Retinal pigment epithelial cell (primary cell): ENCODE measurements at places on chromosomes 4 and X.

DNA sequence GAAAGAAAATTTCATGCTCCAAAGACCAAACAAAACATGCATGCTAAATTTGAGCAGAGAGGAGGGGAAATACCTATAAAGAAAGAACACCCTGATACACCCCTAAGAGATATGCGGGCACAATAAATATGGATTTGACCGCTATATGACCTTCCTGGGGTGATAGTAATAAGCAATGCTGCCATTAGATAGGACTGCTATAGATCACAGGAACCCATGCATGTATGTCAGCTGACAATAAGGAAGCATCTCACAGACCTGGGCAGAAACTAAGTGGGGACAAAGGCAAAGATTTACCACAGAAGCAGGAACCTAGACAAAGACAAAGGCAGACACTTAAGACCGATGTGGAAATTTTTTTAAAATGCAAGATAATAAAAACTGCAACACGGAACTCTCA lies 21.3 kb downstream of the ZNF721 start:
- DNase-seq, result no peak

- DNase-seq, result no peak
Measured at GRCh38 chr4:8396762-8397406, 43.6 kb downstream of the ACOX3 start.

DNA sequence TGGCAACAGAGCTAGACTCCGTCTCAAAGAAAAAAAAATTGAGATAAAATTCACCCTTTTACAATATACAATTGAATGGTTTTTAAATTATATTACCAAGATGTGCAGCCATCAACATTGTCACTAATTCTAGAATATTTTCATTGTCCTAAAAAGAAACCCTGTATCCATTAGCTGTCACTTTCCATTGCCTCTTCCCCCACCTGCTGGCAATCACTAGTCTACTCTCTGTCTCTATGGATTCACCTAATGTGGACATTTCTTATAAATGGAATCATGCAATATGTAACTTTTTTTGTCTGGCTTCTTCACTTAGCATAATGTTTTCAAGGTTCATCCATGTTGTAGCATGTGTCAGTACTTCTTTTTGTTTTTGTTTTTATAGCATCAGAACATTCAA lies 20.8 kb downstream of the ABHD18 start:
- DNase-seq, result no peak

- DNase-seq, result no peak
Measured at GRCh38 chrX:475926-476723, 89.4 kb upstream of the PPP2R3B start.

DNA sequence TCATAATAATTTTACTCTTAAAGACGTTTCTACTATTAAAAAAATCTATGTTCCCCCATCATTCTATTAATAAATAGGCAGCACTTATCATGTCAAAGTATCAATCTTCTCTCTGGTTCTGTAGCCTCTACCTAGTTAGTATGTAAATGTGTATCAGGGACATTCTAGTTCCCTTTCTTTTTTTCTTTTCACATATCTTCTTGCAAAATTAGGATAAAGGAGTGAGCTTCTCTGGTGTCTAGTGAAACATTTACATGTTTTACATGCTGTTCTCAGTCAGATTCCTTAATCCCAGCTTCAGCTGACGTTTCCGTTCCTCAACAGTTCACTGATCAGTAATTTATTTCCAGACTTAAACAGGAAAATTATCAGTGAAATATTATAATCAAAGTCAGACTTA lies 11.8 kb downstream of the PCDH10 start:
- no peak for DNase-seq

DNA sequence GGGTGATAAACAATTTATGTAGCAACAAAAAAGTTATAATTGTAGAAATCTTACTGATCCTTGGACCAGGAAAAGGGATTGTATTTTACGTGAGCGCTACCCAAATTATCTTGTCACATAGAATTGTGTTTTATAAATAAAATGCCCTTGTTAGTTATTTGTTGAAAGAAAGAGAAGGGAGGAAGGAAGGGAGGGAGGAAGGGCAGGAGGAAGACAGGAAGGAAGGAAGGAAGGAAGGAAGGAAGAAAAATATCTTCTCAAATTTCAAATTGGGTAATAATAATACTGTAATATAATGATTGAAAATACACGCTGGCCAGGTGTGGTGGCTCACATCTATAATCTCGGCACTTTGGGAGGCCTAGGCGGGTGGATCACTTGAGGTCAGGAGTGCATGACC lies 206.2 kb upstream of the TLL1 start:
- DNase-seq, result no peak

- DNase-seq, result no peak
Measured at GRCh38 chr4:76943790-76944189, 5.8 kb upstream of the SEPTIN11 start.

GRCh38 chr4:7924163-7924562 lies 15.5 kb downstream of the AFAP1 start:
- DNase-seq, result no peak

DNA sequence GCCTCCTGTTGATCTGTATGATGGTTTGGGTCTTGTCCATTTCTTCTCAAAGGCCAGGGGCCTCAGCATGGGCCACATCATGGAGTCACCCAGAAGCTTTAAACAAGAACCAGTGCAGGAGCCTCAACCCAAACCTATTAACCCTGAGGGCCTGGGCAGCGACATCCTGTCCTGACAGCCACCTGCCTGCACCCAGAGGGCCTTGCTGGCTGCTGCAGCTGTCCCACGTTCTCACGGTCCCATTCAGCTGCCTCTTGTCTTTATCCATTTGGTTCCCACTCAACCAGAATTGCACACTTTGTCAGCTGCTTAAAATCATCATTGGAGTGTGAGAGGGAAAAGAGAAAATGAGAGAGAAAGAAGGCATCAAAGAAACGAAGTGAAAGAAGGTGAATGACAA lies 21.6 kb downstream of the C4orf50 start:
- DNase-seq, result no peak

- peak; percentile 21 for DNase-seq
Measured at GRCh38 chr4:56575820-56576429, 70.3 kb downstream of the ARL9 start.

- DNase-seq, result no peak
Measured at GRCh38 chrX:130378024-130378669, 7.3 kb downstream of the GPR119 start.

- no peak for DNase-seq
Measured at GRCh38 chr4:108060686-108061321, 71.1 kb downstream of the HADH start.

DNA sequence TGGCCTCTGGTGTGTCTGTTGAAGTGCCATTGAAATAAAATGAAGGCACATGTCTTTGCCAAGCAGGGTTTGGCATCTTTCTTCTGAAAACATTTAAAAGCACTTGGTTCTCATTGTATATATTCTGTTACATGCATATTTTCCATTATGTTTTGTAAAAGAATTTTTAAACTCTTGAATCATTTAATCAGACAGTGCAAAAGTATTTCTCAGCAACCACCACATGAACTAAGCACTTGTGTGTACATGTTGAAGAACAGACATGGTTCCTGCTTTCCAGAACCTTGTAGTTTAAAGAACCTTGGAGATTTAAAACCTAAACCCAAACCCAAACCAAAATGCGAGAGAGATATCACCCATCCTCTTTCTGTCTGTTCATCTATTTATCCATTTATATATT lies 220.3 kb upstream of the GIMD1 start:
- DNase-seq, result no peak

DNA sequence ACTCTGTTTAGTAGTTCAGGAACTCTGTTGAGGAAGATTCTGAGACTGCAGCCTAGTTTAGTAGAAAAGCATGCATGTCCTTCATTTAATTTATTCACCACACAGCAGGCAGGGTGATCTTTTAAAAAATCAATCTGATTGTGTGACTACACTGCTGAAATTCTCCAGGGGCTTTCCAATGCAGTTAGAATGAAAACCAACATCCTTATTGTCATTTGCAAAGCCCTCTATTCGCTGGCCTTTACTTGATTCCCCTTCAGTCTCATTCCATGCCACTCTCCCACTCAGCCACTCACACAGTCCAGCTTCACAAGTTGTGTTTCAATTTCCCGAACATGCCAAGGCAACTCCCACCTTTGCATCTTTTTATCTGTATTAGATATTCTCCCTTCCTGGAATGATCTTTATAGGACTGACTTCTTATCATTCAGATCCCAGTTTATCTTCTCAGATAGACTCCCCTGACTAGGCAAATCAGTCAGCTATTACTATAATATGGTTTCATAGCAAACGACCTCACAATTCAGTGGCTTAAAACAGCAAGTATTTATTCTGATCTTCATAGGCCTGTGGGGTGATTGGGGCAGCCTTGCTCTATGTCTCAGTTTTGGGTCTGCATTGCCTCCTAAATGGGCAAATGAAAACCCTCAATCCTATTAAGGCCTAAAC lies 21.3 kb upstream of the FTHL17 start:
- no peak for DNase-seq

DNA sequence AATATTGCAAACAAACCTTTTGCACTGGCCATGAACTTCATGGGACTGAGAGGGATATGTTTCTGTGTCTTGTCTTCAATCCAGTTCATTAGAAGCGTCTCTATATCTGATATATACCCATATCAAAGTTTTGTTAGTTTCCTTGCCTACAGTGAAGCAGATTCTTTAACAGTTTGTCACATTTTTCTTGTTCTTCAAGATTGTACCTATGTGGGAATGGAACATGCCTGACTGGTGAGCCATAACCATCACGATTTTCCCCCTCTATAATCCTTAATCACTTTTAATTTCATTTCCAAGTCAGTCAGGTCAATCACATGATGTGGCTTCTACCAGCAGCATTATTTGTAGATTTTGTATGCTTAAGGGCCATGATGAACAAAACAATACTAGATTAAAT lies 197.1 kb upstream of the PDE5A start:
- peak; percentile 60 for DNase-seq

DNA sequence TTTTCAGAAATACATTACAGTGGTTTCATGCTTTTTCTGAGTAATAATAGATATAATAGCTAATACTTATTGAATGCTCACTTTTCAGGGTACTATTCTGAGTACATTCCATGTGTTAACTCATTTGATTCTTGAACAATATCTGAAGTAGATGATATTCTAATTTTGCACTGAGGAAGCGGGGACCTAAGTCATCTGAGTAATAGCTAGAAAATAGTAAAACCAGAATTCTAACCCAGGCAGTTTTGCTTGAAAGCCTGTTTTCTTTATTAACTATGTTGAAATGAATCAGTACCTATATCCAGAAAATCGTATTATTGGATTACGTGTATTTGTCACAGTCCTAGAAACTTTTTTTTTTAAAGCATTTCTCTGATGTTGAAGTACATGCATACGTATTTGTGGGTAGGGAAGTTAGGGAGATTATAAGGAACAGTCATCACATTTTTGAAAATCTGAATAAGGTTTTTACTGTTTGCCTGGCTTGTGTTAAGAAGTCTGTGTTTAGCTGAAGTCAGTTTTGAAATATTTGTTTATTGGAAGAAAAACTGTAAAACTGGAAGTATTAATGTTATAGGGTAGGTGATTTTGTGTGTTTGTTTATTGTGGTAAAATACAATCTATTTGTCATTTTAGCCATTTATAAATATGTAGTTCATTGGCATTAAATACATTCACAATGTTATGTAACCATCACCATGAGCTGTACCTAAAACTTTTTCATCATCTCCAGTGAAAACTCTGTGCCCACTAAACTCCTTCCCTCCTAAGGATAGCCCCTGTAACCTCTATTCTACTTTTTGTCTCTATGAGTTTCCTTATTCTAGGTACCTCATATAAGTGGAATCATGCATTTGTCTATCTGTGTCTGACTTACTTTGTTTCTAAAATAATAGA lies 55.3 kb downstream of the FIP1L1 start:
- no peak for DNase-seq

DNA sequence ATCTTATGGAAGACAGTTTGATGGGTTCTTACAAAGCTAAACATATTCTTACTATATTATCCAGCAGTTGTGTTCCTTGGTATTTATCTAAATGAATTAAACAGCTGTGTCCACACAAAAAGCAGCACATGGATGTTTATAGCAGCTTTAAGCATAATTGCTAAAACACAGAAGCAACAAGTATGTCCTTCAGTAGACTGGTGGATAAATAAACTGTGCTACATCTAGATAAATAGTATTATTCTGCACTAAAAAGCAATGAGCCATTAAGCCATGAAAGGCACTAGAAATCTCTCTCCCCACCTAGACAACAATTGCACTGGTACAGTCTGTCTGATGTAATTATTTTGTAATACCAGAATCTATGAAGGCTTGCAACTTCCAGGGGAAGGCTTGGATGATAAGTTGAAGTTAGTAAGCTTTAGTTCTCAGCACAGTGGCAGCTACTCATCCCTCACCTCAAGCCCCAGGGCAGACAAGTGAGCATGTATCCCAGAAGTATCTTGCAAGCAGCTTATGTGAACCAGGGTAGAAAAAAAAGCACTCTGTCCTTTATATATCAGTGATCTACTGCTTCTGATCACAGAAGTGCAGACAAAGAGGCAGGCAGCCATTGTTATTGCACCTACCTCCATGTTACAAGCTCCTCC lies 36.9 kb downstream of the WDR17 start:
- no peak for DNase-seq
